Left renal pelvis (tissue), 4 donors: ENCODE measurements at places on chromosomes 5 and 9. TPM values are rescaled to one million over a fixed set of nuclear protein-coding genes. Genes with fewer than 3 reads are reported as not detected.

The C9orf50 gene
- polyA plus RNA-seq = 0.27 TPM

The SLC36A3 gene
- not detected for polyA plus RNA-seq

The PCDHB13 gene
- 6.1 TPM for polyA plus RNA-seq

The OR1Q1 gene
- not detected for polyA plus RNA-seq

The PCDHGC4 gene
- polyA plus RNA-seq = 2.8 TPM

The CNTLN gene
- 11.4 TPM for polyA plus RNA-seq

The F2RL2 gene
- 0.49 TPM for polyA plus RNA-seq

The CD74 gene
- polyA plus RNA-seq = 139 TPM

The FGF10 gene
- 42.9 TPM for polyA plus RNA-seq

The FGD3 gene
- 4.0 TPM for polyA plus RNA-seq

The PCDHGA7 gene
- 2.0 TPM for polyA plus RNA-seq

The FAM221B gene
- polyA plus RNA-seq = 0.19 TPM

The ADCY2 gene
- 7.7 TPM for polyA plus RNA-seq

The MORN5 gene
- polyA plus RNA-seq = 1.6 TPM

The SIMC1 gene
- 20.2 TPM for polyA plus RNA-seq

The RNF180 gene
- polyA plus RNA-seq = 14.5 TPM

The TEK gene
- polyA plus RNA-seq = 31.7 TPM

The PCDHB11 gene
- polyA plus RNA-seq = 6.3 TPM

The OMD gene
- 86.5 TPM for polyA plus RNA-seq

The FAM193B gene
- polyA plus RNA-seq = 72.8 TPM

The SPINK5 gene
- 0.49 TPM for polyA plus RNA-seq

The IQGAP2 gene
- polyA plus RNA-seq = 67.6 TPM

The URM1 gene
- polyA plus RNA-seq = 48.5 TPM

The NPR2 gene
- 55.5 TPM for polyA plus RNA-seq

The FBLL1 gene
- polyA plus RNA-seq = 0.21 TPM

The DHFR gene
- polyA plus RNA-seq = 41.3 TPM

The DRD1 gene
- not detected for polyA plus RNA-seq

The C9orf152 gene
- polyA plus RNA-seq = 0.49 TPM

The TAF11L5 gene
- polyA plus RNA-seq = not detected

The LPAR1 gene
- 29.9 TPM for polyA plus RNA-seq

The NMRK1 gene
- 31.6 TPM for polyA plus RNA-seq

The SNCAIP gene
- polyA plus RNA-seq = 22.3 TPM

The CCDC180 gene
- polyA plus RNA-seq = 9.3 TPM

The AJM1 gene
- 0.71 TPM for polyA plus RNA-seq

The NKD2 gene
- 13.5 TPM for polyA plus RNA-seq

The FBXL7 gene
- 26.9 TPM for polyA plus RNA-seq

The C9 gene
- 0.37 TPM for polyA plus RNA-seq

The VPS13A gene
- 32.8 TPM for polyA plus RNA-seq

The SOWAHA gene
- 0.12 TPM for polyA plus RNA-seq

The IL9 gene
- polyA plus RNA-seq = not detected

The SLC45A2 gene
- 1.1 TPM for polyA plus RNA-seq

The NDUFS6 gene
- polyA plus RNA-seq = 49.7 TPM

The FCN1 gene
- 3.0 TPM for polyA plus RNA-seq

The HTR1A gene
- polyA plus RNA-seq = not detected

The FBP2 gene
- polyA plus RNA-seq = 0.17 TPM
